ENCODE measurements at places on chromosomes 1 and 21.

DNA sequence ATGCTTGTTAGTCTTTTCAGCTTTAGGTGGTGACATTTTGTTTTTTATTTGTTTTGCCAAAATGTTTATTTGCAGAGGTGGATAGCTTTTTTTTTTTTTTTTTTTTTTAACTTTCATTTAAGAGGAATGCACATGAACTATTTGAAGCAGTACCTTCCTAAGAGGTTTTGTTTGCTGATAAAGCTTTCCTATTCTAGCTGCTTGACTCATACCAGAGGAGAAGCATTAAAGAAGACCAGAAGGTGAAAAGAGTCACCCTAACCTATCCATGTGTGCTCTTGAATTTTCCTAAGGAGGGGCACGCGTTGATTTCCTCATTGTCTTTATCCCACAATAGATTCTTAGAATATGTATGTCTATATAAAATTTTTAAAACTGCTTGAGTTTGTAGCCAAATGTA lies 57.7 kb downstream of the PRDM2 start:
- no peak for DNase-seq

DNA sequence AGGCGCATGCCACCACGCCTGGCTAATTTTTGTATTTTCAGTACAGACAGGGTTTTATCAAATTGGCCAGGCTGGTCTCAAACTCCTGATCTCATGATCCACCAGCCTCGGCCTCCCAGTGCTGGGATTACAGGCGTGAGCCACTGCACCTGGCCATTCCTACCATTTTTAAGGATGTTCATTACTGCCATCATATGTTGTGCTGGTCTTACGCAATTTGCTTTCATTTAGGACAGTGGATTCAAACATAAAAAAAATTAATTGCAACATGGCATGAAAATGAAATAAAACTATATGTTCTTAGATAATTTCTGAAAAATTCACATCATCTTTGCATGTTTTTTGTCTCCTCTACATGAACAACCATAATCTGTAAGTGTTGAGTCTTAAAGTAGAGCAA lies 527.7 kb downstream of the LTN1 start:
- DNase-seq = no peak

- DNase-seq = no peak
Observed at GRCh38 chr1:156401681-156402081, 32.7 kb downstream of the RHBG start.

- no peak for DNase-seq
Observed at GRCh38 chr1:207014728-207015127, 17.8 kb downstream of the C1orf116 start.

GRCh38 chr1:201568859-201569294 lies 29.9 kb downstream of the NAV1 start:
- DNase-seq = no peak

GRCh38 chr1:192879406-192879805 lies 70.6 kb downstream of the RGS2 start:
- no peak for DNase-seq

Measured in activated T-helper 1 cell treated with anti-CD3 and anti-CD28 coated beads, Interleukin-2, amount 50 U/mL, for 16 hours (primary cell).